Spleen (tissue), 13 donors: ENCODE measurements at places on chromosomes 16 and 17.
A peak's percentile ranks its signal among the peaks of the same experiment; 100 is the strongest.

DNA sequence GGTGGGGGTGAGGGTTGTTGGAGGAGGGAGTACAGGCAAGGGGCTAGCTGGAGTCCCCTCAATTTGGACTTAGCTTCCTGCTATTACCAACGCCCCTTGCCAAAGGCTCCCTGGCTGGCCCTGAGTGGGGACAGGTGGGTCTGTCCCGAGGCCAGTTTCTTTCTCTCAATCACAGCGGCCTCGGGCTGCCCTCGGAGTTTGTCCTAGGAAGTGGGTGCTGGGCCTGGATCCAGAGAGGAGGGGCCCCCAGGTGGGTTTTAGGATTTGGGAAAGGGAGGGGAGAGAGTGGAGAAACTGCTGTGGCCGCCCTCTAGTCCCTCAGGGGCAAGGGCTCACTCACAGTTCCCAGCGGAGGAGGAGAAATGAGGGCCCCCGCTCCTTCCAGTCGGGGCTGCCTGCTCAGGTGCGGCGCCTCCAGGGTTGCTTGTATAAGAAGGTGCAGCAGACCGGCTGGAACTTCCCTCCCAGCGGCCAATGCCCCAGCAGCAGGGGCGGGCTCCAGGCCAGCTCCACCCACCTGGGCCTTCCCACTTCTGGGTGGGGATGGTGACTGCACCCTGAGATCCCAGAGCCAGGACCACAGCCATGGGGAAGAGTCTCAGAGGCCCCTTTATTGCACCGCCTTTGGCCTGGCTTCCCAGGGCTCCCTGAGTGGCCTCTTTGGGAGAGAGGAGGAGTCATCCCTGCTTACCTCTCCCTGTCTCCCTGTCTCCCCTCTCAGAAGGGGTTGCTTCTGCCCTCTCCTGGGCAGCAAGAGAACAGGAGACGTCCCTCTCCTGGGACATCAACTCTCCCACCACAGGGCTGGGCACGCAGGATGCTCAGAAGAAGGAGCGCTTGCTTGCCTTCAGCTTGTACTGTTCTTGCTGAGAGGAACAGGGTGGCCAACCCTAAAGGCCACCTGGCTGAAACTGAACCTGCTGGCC, 112.0 kb upstream of the SMURF2 start:
- peaks cover 12% of the 10 kb centered on the region for H3K4me1 ChIP-seq
- H3K27me3 ChIP-seq: no peaks in the 10 kb centered on the region
- H3K27ac ChIP-seq: no peak overlapping the region

DNA sequence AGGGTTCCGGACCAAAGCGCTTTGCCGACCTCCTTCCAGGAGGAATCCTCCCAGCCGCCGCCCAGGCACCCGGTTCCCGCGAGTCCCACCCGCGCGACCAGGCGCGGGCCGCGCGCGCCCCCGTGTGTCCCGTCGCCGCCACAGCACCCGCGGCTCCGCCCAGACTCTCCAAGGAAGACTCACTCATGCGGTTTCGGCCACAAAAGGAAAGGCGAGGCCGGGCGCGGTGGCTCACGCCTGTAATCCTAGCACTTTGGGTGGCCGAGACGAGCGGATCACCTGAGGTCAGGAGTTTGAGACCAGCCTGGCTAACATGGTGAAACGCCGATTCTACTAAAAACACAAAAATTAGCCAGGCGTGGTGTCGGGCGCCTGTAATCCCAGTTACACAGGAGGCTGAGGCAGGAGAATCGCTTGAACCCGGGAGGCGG, 3.5 kb upstream of the PKMYT1 start:
- H3K27ac ChIP-seq: no peak overlapping the region
- no peak overlapping the region for H3K4me3 ChIP-seq
- H3K4me1 ChIP-seq: peaks cover 25% of the 10 kb centered on the region
- peaks cover 24% of the 10 kb centered on the region for H3K27me3 ChIP-seq
- DNase-seq: peak; percentile 93

- peaks cover 25% of the 10 kb centered on the region for H3K4me1 ChIP-seq
- no peak overlapping the region for H3K27ac ChIP-seq
- no peak for DNase-seq
- H3K36me3 ChIP-seq: peaks cover 44% of the 10 kb centered on the region
- H3K4me3 ChIP-seq: no peak overlapping the region
Measured at GRCh38 chr17:44117351-44117750, 6.1 kb downstream of the HDAC5 start.

DNA sequence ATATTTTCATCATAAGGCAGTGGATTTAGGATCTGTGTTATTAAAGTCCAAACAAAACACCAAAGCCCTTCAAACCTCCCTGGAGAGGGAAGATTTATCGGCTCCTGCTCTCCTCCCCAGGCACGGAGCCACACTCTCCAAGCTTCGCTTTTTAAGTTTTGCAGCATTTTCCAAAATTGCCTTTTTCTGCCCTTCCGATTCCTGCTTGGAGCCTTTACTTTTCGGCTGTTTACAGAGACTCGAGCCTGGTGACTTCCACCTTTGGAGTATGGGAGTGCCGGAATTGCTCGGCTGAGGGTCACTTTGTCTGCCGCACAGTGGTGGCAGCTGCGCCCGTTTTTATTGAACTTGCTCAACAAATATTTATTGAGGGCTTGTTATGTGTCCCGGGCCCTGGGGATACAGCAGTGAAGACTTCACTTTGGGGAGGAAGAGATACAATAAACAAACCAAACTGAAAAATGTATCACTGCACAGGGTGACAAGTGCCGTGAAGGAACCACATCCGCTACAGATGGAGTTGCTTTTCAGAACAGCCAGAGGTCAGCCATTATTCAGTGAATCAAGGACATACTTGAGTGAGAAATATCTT, 185.5 kb downstream of the NTN1 start:
- peak; percentile 56 for DNase-seq
- no peak overlapping the region for H3K4me3 ChIP-seq
- H3K27ac ChIP-seq: peak overlapping the region; percentile 45

- peak overlapping the region; percentile 81 for H3K4me3 ChIP-seq
- H3K4me1 ChIP-seq: peaks cover 37% of the 10 kb centered on the region
- no peaks in the 10 kb centered on the region for H3K27me3 ChIP-seq
- peak overlapping the region; percentile 97 for H3K27ac ChIP-seq
- H3K36me3 ChIP-seq: no peaks in the 10 kb centered on the region
Measured at GRCh38 chr17:38867179-38867967, 2.5 kb upstream of the LASP1 start.

DNA sequence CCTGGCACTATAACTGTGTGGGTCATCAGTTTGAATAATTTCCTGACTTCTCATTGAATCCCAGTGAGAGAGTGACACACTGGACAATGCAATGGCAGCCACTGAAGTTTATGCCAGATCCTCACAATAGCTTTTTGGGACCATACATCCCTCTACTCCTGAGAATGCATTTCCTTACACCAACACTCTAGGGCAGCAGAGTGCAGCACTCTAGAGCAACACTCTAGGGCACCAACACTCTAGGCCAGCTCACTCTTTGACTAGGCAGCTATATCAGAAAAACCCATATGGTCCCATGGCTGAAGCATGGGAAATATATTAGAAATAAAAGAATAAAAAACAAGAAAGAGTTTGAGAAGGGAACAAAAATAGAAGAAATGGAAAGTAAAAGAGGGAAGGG, 309.2 kb downstream of the MAP2K6 start:
- H3K27me3 ChIP-seq: no peaks in the 10 kb centered on the region
- no peaks in the 10 kb centered on the region for H3K4me1 ChIP-seq
- H3K4me3 ChIP-seq: no peak overlapping the region
- H3K36me3 ChIP-seq: no peaks in the 10 kb centered on the region

GRCh38 chr17:67639555-67639954, 78.2 kb upstream of the NOL11 start:
- no peak overlapping the region for H3K27ac ChIP-seq
- H3K4me1 ChIP-seq: no peaks in the 10 kb centered on the region
- no peaks in the 10 kb centered on the region for H3K36me3 ChIP-seq
- DNase-seq: no peak

- no peak overlapping the region for H3K4me3 ChIP-seq
- DNase-seq: no peak
- H3K27ac ChIP-seq: peak overlapping the region; percentile 55
- peaks cover 19% of the 10 kb centered on the region for H3K4me1 ChIP-seq
Measured at GRCh38 chr17:64732336-64733006, 70.4 kb upstream of the SMURF2 start.

- H3K4me3 ChIP-seq: no peak overlapping the region
- H3K27me3 ChIP-seq: no peaks in the 10 kb centered on the region
- no peak overlapping the region for H3K27ac ChIP-seq
- peaks cover 22% of the 10 kb centered on the region for H3K4me1 ChIP-seq
- H3K36me3 ChIP-seq: no peaks in the 10 kb centered on the region
Measured at GRCh38 chr17:59423903-59424302, 92.4 kb downstream of the YPEL2 start.

DNA sequence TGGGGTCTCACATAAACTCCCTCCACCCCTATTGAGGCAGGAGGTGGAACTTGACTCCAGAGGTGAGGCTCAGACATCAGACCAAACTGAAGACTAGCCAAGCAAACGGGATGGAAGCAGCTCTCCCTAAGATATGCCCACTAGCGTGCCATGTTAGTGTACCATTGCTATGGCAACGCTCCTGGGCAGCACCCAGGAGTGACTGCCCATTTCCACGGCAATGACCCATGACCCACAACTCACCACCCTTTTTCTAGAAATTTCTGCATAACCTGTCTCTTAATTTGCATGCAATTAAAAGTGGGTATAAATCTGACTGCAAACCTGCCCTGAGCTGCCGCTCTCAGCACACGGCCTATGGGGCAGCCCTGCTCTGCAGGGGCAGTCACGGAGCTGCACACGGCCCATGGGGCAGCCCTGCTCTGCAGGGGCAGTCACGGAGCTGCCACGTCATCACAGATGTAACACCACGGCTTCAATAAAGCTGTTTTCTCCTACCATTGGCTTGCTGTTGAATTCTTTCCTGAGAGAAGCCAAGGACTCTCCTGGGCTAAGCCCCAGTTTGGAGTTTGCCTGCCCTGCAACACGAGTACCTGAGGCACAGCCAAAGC, 164.3 kb downstream of the RBFOX3 start:
- H3K4me3 ChIP-seq: no peak overlapping the region
- no peaks in the 10 kb centered on the region for H3K27me3 ChIP-seq
- no peaks in the 10 kb centered on the region for H3K36me3 ChIP-seq
- H3K27ac ChIP-seq: no peak overlapping the region
- no peaks in the 10 kb centered on the region for H3K4me1 ChIP-seq

DNA sequence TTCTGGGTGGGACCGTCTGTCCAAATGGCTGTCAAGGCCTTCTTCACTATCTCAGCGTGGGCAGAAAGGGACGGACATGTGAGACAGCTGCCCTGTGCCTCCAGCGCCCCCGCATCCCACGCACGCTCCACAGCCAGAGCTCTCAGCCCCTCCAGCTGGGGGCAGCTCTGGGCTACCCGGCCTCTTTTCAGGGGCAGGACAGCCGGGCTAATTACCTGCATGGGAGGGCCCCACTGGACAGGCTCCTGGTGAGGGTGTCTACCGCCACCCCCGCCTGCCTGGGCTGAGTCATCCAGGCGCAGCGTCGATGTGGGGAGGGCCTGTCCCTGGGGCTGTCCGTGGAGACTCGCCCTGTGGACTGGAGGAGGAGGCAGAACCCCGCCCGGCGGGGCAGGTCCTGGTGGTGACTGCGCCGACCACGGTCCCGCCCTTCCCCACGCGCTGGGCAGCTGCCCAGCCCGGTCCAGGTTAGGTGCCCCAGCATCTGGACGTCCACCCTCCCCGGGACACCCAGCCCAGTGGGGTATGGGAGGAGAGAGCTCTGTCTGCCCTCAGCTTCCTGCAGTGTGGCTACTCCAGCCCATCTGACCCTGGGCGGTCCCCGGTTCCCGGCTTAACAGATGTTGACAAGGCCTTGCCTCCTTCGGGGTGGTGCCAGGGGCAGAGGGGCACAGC, 5.9 kb upstream of the METRNL start:
- no peak for DNase-seq
- no peak overlapping the region for H3K27ac ChIP-seq
- peaks cover 8% of the 10 kb centered on the region for H3K27me3 ChIP-seq
- no peaks in the 10 kb centered on the region for H3K4me1 ChIP-seq

GRCh38 chr17:3547628-3548027, 10.0 kb downstream of the TRPV3 start:
- no peak for DNase-seq
- no peaks in the 10 kb centered on the region for H3K4me1 ChIP-seq

DNA sequence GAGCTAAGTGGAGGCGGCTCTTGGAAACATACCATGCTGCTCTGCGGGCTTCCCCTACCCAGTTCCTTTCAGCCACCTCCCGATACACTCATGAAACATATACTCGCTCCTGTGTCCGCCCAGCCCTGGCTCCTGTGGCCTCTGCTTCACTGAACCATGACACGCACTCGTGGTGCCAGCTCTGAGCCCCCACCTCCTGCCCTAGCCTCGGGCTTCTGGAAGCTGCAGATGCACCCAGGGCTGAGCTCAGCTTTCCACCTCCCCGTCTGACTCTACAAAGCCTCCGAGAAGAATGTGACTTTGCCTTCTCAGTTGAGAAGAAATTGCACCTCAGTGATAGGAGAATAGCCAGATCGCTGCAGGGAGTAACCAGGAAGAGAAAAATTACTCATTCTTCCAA, 11.0 kb downstream of the CALB2 start:
- DNase-seq: no peak
- H3K4me3 ChIP-seq: no peak overlapping the region
- peaks cover 45% of the 10 kb centered on the region for H3K27me3 ChIP-seq
- no peaks in the 10 kb centered on the region for H3K36me3 ChIP-seq
